ENCODE measurements at places on chromosomes 2 and 18. TPM values are rescaled to one million over a fixed set of nuclear protein-coding genes. Genes with fewer than 3 reads are reported as not detected.

MAL gene
- not detected for total RNA-seq

- DNase-seq = no peak
These were observed 3.8 kb downstream of the COA5 start for GRCh38 chr2:98604547-98604946.

TRIM54 gene
- total RNA-seq = 1.2 TPM

- DNase-seq = no peak
These were observed 9.7 kb downstream of the KLHL29 start for GRCh38 chr2:23394700-23395099.

COL6A3 gene
- total RNA-seq = 59.6 TPM

EN1 gene
- 5.4 TPM for total RNA-seq

AFTPH gene
- 56.3 TPM for total RNA-seq

MLPH gene
- total RNA-seq = 1.2 TPM

EDAR gene
- total RNA-seq = not detected

GRCh38 chr2:156598563-156598962, 162.4 kb downstream of the GPD2 start:
- DNase-seq = no peak
